ENCODE measurements at places on chromosomes 4 and X.

DNA sequence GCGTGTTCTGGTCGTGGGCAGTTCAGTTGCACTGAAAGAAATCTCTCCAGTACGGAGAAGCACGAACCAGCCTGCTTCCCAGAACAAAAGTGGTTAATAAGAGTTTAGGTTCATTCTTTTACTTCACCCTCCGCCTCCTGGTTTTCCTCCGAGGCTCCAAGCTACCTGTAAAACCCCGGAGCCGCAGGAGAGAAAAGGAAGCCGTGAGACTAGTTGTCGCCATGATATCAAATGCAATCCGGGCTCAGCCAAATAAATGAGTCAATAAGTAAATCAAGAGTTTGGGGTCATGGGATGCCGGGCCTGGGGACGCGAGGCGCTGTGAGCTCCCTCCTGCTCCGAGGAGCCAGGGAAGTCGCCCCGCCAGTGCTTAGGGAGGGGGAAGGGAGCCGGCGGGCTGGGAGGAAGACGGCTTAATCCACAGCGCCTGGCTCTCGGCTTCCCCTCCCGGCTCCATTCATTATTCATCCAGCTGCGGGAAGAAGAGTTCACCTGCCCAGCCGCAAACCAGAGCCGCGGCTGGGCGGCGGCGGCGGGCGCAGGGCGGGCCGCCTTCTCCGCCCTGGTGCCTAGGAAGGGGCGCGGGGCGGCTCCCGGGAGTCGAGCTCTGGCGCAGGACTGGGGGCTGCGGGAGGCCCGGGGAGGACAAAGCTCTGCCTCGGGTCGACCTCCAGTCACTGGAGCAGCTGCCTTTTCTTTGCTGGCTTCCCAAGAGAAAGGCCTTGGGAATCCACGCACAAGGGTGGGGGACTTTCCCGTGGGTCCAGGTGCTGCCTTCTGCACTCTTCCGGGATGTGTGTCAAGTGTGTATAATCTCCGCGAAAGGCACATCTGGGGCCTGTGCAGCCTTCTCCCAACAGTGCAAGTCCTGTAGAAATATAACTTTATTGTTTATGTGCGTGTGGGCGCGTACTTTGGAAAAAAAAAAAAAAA is 1.7 kb downstream of the FRAS1 start:
- DNase-seq = no peak

GRCh38 chrX:1480082-1480785 is 27.5 kb upstream of the ASMTL start:
- DNase-seq = no peak

DNA sequence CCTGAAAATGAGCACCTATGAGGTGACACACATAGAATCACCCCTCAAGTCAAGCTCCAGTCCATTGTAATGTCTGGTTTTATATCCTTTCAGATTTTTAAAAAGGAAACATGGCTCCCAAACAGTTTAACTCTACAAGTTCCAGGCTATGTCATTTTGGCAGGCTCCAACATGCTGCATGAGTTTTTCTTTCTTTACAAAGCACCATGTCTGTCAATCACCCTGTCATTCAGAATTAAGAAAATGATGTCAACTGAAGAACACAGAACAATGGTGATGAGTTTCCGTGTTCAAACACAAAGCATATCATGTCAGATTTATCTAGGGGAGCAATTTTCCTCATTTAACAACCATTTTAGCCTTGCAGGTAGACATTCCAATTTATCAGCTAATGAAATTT is 106.5 kb downstream of the AMMECR1 start:
- no peak for DNase-seq

- no peak for DNase-seq
These were observed 71.4 kb upstream of the ADGRL3 start for GRCh38 chr4:61128682-61129081.

- no peak for DNase-seq
These were observed 1897.8 kb upstream of the PCDH10 start for GRCh38 chr4:131251321-131251720.

DNA sequence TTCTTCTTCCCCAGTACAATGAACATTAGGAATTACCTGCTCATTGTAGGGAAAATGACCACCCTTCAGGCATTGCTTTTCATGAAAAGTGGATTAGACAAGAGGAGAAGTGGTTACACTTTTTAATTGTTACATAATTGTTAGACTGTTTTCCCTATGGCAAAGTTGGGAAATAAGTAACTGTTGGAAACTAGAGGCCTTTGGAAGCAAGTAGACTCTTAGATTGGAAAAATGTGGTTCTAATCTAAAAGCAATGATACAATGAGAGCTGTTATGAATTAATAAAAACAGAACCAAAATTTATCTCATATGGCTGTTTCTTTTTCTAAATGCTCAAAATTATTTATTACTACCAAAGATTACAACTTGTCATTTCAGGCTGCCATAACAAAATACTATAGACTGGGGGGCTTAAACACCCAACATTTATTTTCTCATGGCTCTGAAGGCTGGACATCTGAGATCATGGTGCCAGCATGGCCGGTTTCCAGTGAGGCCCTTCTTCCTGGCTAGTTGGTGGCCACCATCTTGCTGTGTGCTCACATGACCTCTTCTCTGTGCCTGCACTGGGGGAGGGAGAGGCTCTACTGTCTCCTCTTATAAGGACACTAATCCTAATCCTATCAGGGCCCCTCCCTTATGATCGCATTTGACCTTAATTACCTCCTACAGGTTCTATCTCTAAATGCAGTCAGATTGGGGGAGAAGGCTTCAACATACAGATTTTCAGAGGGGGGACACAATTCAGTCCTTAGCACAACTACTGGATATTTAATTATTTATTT is 12.5 kb downstream of the CC2D2A start:
- no peak for DNase-seq

GRCh38 chrX:11535156-11535919 is 130.4 kb downstream of the ARHGAP6 start:
- no peak for DNase-seq

DNA sequence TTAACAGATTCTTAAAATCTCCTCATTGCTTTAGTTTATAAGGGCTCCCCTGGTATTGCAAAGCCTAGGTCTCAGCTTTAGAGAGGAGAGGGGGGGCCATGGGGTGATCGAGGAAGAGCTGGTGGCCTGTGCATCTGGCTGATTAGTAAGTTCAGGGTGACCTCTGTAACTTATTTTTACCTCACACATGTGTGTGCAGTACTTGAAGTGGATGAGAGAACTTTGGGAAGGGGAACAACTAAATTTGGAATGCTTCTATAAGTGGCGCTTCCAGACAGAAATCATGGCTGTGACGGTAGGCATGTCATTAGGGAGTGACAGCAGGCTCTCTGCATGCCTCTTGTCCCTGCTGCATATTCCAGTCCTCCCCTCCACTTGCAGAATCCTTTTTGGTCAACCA is 41.9 kb downstream of the FRAS1 start:
- no peak for DNase-seq

DNA sequence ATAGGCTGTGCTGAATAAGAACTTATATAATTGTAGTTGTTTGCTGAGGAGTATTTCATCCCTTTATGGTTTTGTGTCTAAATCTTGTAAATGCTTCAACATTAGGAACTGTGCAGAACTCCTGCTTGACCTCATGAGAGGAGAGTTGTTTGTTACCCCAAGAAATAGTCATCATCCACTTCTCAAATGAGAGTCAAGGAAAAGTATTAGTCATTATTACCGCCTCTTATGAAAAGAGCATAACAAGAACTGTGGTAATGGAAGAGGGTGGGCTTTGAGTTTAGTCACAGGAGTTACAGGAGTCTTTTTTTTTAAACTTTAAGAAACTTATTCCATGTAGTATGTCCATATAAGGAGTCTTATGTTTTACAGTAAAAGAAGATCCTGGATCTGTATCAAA is 132.9 kb downstream of the RAP1GDS1 start:
- DNase-seq = no peak

DNA sequence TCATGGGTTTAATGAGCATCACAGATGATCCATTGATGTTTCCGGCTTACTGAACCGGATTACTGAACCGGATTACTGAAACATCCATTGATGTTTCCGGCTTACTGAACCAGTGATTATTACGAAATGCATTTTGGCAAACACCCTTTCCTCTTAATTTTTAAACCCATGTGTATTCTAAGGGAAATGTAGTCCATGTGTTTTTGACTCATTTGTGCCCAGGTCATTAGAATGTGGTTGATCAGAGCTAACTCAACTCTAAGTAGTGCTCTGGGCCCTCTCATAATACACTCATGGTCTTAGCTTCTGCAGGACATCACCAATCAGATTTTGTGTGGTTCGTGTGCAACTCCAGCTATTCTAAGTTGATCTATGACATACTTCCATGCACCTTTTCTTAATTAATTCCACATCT is 141.6 kb downstream of the SPATA18 start:
- no peak for DNase-seq

DNA sequence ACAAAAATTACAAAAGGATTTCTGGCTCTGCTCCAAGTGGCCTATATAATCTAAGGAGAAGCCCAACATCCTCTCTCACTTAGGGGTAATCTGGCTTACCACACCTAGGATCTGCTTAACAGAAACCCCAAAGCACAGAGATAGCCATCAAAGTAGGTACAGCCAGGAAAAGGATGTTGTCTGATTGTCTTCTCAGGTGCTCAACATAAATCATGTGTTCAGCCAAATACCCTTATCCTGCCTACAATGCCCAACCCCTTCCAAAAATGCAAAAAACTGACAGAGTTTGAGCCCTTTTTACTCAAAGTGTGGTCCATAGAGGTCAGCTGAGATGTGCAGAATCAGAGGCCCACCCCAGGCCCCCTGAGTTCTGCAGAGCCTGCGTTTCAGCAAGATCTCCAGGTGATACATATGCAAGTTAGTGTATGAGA is 53.9 kb downstream of the PPM1K start:
- DNase-seq = no peak

DNA sequence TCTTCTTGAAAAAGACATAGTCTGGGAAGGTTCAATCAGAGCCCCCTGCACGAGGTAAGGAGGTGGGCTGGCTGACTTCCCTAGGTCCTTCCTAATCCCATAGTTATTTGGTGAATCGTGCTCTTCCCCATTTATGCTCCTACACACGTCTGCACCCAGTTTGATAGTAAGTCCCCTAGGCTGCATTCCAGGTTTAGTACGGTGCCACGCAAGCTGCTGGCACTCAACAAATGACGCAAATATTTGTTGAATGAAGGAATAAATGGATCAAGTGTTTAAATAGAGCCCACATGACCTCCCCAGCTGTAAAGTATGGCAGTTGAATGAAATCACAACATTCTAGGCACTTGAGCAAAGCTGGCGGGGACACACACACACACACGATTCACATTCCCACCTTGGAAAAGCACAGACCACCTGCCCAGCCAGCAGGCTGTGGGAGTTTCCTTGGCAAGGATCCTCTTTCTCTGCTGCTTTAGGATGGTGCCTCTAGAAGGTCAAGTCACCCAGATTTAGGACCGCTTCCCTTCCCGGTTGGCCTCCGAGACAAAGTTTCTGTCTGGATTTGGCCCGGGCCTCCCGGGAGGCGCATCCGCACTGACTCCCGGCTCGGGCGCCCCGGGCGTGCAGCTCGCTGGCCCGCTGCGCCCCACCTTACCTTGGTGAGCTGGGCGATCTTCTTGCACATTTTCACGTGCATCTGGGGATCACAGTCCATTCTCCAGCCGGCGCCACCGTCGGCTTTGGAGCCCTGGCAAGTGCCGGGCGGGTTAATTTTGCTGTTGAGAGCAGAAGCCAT is 721 bp downstream of the FAM184B start:
- no peak for DNase-seq

- no peak for DNase-seq
These were observed 232.9 kb upstream of the F9 start for GRCh38 chrX:139297638-139298037.

- no peak for DNase-seq
These were observed 7.9 kb upstream of the CFP start for GRCh38 chrX:47637546-47638195.

GRCh38 chrX:65610040-65610439 is 57.4 kb upstream of the MSN start:
- no peak for DNase-seq

DNA sequence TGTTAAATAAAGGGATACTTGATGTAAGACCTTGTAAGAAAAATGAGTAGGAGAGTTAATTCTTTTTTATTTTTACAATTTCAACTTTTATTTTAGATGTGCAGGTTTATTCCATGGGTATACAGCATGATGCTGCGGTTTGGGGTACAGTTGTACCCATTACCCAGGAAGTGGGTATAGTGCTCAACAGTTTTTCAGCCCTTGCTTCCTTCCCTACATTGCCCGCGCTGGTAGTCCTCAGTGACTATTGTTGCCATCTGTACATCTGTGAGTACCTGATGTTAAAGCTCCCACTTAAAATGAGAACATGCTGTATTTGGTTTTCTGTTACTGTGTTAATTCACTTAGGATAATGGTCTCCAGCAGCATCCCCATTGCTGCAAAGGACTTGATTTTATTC is 9.7 kb downstream of the CLCN3 start:
- no peak for DNase-seq

GRCh38 chrX:9071031-9071650 is 37.2 kb upstream of the FAM9B start:
- no peak for DNase-seq

Measured in stimulated activated CD4-positive, alpha-beta T cell treated with anti-CD3 and anti-CD28 coated beads, Interleukin-12 subunit alpha, Interleukin-12 subunit beta, amount 100 ng/mL, for 48 hours (primary cell).